Stimulated activated CD8-positive, alpha-beta memory T cell treated with anti-CD3 and anti-CD28 coated beads, Interleukin-2, amount 100 ng/mL, for 48 hours (primary cell): ENCODE measurements at places on chromosomes 6 and 20.

DNA sequence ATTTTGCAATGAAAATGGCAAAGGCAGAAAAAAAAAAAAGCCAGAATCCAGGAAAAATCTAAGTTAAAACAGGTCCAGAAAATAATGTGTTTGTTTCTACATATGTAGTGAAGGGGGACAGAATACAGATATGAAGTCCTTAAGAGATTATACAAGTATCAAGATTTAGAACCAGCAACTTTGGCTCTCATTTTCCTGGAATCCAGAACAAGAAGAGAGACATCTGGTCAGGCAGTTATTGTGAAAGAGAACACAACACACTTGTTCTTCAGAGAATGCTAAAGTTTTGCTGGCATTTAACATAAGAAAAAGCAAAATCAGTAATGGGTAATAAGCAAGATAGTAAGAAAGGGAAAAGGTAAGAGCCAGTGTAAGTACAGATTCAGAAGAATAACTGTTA lies 21.1 kb downstream of the BAG2 start:
- DNase-seq: no peak

- no peak for DNase-seq
Measured at GRCh38 chr6:81491454-81492101, 260.9 kb downstream of the TENT5A start.

DNA sequence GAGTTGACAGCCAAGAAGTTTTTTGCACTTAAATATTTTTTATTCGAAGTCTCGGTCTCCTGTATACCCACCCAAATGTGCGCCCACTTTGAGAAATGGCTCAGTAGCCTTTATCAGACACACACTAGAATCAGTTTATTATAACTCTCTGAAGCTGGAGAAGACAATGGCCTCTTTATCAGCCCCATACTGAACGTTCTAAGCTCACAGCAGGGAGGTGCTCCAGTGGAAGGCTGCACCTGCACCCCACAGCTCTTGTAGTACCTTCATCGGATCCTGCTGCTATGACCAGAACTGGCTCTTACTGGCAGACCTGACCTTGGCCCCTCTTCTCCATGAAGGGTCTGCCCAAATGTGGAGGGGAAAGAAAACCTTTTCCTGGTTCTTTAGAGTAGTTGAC lies 165.0 kb upstream of the SCGN start:
- no peak for DNase-seq

DNA sequence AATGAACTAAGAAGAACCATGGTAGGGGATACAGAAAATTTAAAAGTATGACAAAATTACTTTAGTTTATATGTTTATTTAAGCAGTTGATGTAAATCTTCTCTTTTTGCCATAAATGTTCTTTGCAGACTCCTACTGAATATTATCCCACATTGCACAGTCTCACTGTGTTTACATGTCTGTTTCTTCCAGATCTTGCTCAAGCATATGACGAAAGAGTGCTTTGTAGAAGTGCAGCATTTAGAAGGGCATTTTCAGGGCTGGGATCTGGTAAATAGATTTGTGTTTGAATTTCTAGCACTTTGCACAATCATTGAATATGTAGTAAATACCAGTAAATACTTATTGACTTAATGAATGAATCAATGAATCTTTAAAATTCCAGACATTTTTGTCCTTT lies 152.0 kb upstream of the EPHA7 start:
- DNase-seq: no peak

- DNase-seq: no peak
Measured at GRCh38 chr20:3782597-3782996, 1.3 kb upstream of the SPEF1 start.

DNA sequence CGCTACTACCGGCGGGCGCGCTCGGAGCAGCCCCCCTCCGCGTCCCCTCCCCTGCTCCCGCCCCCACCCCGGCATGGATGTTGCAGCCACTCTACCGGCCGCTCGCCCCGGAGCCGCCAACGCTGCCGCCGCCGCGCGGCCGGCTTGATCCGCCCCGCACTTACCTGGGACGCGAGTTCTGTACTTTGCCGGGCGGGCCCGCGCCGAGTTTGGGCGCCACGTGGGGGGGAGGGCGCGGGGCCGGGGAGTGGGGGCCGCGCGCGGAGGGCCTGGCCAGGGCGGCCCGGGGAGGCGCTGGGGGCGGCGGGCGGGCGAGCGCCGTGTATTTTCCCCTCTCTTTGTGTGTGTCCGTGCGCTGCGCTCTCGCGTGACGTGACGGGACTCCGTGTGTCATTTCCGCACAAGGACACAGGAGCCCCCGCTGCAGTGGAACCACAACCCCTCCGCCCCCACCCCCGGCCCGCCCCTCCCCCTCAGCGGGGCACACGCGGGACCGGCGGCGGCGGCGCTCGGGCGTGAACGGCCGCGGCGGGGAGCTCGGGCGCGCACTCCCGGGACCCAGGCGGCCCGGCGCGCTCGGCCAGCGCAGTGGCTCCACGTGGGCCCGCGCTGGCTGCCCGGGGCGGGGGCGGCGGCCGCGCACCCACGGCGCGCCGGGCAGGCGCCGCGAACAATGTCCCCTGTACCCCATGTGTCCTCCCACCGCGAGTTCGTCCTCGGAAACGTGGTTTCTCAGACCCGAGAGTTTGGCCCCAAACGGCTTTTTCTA lies at the start of gene BEND3:
Gene BEND3 (minus strand): TSS at position 590 of the 769 bp plus-strand sequence. CDS start 16,230 bp downstream, outside the sequence.
- DNase-seq: peak; percentile 15

DNA sequence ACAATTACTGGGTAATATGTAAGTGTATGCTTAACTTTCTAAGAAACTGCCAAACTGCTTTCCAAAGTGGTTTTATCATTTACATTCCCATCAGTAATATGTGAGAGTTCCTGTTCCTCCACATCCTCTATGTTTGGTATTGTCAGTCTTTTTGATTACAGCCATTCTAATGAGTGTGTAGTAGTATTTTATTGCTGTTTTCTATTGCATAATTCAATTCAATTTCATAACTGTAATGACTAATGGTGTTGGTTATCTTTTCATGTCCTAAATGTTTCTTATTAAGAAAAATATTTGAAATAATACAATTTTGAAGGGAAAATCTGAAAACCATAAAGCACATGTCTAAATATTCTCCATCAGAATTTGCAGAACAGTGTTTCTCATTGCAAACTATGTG lies 119.3 kb downstream of the MAP3K7 start:
- DNase-seq: no peak

DNA sequence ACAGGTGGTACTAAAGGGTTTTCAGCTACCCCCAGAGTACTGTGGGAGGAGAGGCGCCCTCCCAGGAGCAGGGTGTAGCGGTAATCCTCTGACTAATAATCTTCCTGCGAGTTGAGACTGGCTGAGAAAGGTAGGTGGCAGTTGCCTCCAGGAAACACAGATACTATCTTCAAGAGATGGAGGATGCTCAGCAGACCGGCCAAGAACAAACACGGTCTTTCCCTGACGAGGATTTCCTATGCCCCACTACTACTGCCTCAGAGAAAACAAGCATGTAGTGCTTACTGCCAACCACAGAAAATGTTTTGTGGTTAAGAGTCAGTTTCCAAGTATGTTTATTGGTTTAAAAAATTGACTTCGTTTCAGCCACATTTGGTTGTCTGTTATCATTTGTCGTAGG lies 26.8 kb downstream of the C6orf89 start:
- DNase-seq: peak; percentile 27

DNA sequence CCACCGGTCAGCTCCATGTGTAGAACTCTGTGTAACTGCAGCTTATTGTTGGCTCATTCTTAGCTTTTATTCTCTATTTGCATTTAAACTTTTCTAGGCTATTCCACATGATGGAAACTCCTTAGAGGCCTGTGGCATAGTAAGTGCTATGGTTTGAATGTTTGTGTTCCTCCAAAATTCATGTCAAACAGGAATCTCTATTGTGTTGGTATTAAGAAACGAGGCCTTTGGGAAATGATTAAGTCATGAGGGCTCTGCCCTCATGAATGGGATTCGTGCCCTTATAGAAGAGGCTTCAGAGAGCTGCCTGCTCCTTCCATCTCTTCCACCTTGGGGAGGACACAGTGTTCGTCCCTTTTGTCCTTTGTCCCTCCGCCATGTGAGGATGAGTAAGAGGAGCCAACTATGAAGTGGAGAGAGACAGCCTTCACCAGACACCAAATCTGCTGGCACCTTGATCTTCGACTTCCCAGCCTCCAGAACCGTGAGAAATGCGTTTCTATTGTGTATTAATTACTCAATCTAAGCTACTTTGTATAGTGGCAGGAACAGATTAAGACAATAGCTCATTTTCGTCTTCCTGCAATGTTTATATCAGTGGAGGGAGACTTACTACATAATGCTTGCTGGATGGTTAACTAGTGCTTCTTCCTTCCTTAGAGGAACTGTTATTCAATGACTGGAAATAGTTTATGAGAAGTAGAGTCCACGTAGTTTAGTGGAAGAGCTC lies 361.1 kb downstream of the FARS2 start:
- no peak for DNase-seq

- DNase-seq: no peak
Measured at GRCh38 chr6:53746442-53747103, 48.2 kb upstream of the LRRC1 start.

DNA sequence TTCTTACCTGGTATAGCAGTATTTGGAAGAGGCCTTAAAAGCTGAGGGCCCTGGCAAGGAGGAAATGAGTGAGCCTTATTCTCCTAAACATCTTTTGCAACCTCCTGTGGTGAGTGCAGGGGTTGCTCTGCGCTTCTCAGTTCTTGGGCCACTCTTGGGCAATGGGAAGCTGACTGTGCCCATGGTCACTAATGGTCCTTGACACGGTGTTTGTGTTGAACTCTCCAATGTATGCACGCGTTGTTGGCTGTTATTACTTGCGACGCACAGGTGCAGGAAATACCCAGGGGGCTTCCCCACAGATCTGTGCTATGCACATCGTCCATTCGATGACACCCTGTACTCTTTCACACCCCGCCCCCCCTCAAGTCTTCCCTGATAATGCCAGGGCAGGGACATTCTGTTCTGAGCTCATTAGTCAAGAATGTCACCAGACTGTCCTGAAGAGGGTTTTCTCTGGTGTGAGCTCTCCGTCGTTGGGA lies 79.7 kb downstream of the EDN1 start:
- no peak for DNase-seq

- DNase-seq: no peak
Measured at GRCh38 chr6:131383421-131384411, 189.3 kb upstream of the ARG1 start.

GRCh38 chr6:28349344-28349891 lies 329 bp upstream of the ZKSCAN3 start:
- no peak for DNase-seq

DNA sequence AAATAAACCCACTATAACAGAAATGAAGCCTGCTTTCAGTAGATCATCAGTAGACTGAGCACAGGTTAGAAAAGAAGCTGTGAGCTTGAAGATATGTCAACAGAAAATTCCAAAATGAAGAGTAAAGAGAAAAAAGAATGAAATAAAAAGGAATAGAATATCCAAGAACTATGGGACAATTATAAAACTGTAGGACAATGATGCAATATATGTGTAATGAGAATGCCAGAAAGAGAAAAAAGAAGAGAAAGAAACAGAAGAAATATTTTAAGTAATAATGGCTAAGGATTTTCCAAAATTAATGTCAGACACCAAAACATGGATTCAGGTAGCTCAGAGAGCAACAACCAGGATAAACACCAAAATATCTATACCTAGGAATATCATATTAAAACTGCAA lies 191.4 kb upstream of the PLN start:
- no peak for DNase-seq

- no peak for DNase-seq
Measured at GRCh38 chr20:2524709-2525506, 11.5 kb upstream of the TMC2 start.

GRCh38 chr6:45558858-45559257 lies 181.1 kb upstream of the SUPT3H start:
- no peak for DNase-seq

GRCh38 chr20:23186808-23187207 lies 100.7 kb upstream of the CD93 start:
- DNase-seq: no peak

GRCh38 chr20:25318471-25319240 lies 70.8 kb downstream of the PYGB start:
- no peak for DNase-seq

- no peak for DNase-seq
Measured at GRCh38 chr6:107198631-107199416, 83.5 kb upstream of the BEND3 start.

DNA sequence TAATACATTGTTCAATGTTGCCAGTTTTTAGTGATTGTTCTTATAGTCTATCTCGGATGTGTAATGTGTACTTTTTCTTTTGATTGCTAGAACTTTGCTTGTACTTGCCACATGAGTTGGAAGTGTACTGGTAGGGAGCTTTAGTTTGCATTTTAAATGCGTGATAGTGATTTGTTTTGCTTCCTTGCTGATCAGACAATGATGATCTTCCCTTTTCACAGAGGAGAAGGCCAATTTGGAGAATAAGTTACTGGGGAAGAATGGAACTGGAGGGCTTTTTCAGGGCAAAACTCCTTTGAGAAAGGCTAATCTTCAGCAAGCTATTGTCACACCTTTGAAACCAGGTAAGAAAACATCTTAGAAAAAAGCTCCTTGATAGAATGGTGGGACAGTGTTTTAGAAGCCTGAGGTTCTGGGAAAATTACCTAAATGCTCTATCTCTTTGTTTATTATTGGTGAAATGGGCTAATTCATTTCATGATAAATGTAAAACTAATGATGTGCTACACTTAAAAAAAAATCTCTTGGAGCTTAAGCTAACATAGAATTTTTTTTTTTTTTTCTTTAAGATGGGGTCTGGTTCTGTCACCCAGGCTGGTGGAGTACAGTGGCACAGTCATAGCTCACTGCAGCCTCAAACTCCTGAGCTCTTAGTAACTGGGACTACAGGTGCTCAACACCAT lies 20.9 kb downstream of the TPX2 start:
- DNase-seq: no peak

DNA sequence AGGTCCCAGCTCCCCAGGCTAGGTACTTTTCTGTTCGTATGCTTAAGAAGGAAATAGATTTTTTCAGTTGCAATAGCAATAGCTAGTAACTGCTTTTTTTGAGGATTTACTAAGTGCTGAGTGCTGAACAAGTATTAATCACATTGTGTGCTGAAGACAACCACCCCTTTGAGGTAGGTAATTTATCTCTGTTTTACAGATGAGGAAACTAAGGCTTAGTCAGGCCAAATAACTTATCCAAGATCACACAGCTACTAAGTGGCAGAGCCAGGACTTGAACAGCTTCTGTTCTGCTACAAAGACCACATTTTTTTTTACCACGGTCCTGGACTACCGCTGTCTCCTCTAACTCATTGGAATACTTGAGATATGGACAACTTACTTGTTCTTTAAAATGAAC lies 39.8 kb downstream of the LRRN4 start:
- DNase-seq: no peak
